ENCODE measurements at places on chromosomes 5 and 9.

DNA sequence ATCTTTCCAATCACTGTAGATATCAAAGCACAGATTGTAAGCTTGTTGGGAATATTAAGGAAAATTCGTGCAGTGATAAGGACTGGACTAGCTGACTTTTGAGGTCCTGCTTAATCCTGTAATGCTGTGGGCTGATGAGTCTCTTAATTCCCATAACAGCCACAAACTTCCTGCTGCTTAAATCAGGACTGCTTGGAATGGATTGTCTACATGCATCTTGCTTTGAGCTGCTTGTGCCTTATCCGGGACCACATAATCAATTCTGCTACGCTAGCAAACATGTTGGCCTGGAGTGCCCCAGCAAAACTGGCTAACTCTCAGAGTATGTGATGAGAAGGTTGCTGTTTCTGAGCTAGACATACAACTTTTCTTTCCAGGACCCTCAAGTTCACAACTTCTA, 79.6 kb downstream of the SNCAIP start:
- no peak for DNase-seq

DNA sequence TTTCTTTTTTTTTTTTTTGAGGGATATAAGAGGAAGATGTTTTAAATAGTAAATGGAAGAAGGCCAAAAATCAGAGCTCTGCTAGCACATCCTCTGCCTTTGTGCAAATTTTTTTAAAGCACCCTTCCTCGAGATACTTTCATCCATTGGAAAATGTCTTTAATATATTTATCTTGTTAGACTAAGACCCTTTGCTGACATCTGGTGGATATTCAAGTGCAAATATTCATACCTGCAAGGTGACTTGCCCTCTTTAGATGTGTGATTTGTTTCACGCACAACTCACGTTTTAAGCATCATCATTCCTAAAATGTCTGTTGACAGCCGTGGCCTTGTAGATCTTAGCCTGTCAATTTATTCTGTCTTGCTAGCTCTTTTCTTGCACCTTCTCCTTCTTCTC, 258.5 kb downstream of the AGTPBP1 start:
- no peak for DNase-seq

- DNase-seq, result no peak
These were observed 39.0 kb downstream of the GDA start for GRCh38 chr9:72188232-72188631.

DNA sequence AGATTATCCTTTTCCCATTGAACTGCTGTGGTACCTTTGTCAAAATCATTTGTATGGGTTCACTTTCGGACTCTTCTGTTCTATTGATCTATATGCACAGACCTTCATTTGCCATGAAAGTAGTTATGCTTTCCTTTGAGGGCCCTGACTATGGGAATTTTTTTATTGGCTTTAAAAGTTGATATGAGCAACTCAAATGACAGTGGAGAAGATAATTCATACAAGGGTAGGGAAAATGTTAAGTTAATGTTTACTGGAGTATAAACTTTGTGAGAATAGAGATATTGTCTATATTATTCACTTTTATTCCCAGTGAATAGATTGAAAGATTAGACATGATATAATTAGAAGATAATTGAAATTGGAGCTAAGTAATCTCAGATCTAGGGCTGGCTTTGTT, 94.8 kb downstream of the ATP10B start:
- DNase-seq, result no peak

- no peak for DNase-seq
These were observed 21.6 kb downstream of the BHMT start for GRCh38 chr5:79133121-79133656.

DNA sequence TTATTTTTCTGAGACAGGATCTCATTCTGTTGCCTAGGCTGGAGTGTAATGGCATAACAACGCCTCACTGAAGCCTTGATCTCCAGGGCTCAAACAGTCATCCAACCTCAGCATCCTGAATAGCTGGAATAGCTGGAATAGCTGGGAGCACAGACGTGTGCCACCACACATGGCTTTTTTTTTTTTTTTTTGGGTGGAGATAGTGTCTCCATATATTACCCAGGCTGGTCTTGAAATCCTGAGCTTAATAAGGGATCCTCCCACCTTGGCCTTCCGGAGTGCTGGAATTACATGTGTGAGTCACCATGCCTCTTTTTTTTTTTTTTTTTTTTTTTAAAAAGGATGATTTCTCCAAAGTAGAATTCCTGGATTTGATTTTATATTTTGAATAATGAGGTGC, 60.7 kb downstream of the NSD1 start:
- no peak for DNase-seq

DNA sequence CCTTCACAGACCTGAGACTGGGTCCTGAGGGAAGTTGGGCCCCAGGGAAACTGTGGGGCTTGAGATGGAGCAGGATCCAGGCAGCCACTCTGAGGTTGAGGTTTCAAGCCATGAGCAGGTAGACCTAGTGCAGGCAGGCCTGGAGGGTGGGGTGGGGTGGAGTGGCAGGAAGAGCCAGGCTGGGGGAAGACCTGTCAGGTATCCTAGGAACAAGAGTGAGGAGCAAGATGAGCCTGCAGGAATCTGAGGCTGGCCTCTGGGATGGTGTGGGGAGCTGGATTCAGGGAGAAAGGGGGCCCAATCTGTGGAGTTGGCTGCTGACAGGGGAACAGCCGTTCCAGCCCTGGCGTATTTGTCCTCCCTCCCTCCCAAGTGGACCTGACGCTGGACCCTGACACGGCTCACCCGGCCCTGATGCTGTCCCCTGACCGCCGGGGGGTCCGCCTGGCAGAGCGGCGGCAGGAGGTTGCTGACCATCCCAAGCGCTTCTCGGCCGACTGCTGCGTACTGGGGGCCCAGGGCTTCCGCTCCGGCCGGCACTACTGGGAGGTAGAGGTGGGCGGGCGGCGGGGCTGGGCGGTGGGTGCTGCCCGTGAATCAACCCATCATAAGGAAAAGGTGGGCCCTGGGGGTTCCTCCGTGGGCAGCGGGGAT, 9.8 kb downstream of the RACK1 start:
- DNase-seq, result no peak

DNA sequence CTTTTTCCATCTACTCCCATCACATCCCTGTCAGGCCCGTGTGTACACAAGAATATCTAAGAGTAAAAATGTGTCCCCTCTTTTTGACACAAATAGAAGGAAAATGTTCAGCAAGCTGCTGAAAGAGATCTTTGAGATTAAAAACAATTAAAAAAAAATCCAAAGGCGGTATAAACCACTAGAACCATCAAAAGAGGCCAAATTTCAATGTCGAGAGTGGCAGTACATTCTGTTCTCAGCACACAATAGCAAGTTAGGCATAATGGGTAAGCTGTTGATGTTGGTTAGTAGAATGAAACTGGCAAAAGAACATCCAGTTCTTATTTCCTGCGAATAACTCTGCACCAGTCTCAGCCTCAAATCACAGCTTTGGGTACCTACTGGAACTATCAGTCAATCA, 95.2 kb upstream of the IL7R start:
- no peak for DNase-seq

- DNase-seq, result no peak
These were observed 22.2 kb downstream of the ELL2 start for GRCh38 chr5:95939465-95939864.

- DNase-seq, result no peak
These were observed 7.3 kb downstream of the PHF19 start for GRCh38 chr9:120869726-120870125.

DNA sequence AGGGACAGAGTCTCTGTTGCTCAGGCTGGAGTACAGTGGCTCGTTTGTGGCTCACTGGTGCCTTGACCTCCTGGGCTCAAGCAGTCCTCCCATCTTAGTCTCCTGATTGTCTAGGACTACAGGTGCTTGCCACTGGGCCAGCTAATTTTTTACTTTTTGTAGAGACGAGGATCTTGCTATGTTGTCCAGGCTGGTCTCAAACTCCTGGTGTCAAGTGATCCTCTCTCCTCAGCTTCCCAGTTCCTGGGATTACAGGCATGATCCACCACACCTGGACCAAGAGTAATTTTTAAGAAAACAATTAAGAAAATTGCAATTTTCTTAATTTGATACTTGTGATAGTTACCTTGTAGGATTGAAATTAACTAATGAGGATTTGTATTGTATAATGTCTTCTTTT, 73.9 kb downstream of the GPBP1 start:
- no peak for DNase-seq

GRCh38 chr9:116233160-116233530, 79.6 kb downstream of the PAPPA start:
- no peak for DNase-seq

DNA sequence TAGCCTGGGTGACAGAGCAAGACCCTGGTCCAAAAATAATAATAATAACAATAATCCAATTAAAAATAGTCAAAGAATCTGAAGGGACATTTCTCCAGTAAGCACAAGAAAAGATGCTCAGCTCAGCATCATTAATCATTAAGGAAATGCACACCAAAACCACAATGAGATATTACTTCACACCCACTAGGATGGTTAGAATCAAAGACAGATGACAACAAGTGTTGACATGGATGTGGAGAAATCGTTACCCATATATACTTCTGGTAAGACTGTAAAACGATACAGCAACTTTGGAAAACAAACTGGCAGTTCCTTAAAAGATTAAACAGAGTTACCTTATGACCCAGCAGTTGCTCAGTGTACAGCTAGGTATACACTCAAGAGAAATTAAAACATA, 5.3 kb upstream of the FANCG start:
- no peak for DNase-seq

DNA sequence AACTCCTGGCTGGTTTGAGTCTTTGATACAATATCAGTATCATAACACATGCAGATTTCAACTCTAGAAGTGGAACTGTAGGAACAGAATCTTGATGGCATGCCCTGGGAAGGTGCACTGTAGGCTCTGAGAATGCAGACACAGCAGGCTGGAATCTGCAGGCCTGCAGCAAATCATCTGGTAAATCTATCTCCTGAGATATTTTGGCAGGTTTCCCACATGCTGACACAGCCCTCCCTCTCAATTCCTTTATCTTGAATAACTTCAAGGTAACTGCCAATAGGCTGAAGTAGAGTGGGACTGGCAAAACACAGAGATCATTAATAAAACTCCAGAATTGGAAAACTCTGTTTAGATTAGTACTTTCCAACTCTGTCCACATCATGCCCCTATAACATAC, 177.8 kb upstream of the PCSK5 start:
- DNase-seq, result no peak

- DNase-seq, result no peak
These were observed 85.6 kb downstream of the GADD45G start for GRCh38 chr9:89690334-89690912.

- DNase-seq, result no peak
These were observed 43.5 kb upstream of the STXBP1 start for GRCh38 chr9:127568618-127568970.

- DNase-seq, result no peak
These were observed 771 bp upstream of the ENTPD8 start for GRCh38 chr9:137441935-137442321.

DNA sequence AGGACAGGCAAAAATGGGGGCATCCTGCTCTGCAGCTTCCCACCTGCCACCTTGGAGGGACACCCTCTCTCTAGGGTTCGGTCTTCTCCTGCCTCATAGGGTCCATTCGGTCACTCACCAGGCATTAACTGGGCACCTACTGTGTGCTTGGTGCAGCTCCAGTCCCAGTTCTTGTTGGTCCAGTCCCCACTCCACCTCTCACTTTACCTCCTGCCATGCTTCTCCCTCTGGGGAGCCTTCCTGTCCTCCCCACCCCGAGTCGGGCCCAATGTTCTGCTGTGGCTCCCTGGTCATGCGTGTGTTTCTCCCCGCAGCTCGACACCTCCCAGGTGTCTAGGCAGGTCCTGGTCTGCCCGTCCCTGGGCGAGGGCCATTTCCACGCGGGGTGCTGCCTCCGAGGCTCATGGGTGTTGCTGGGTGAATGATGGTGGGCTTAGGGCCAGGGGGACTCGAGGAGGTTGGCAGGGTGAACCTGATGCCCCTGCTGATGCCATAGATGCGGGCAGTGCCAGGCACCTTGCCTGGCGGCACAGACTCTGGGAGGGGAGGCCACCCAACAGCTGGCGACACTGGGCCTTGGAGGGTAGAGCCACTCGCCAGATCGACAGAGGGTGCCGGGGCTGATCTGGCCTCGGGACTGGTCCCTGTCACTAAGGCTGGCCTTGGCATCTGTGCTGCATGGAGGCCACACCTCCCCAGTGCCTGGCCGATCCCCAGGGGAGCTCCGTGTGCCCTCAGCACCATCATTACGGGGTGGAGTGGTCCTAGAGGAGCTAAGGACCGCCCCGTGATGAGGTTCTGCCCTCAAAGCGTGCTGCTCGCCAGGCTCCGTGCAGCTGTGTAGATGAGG, 66.0 kb upstream of the RNU6ATAC start:
- no peak for DNase-seq

DNA sequence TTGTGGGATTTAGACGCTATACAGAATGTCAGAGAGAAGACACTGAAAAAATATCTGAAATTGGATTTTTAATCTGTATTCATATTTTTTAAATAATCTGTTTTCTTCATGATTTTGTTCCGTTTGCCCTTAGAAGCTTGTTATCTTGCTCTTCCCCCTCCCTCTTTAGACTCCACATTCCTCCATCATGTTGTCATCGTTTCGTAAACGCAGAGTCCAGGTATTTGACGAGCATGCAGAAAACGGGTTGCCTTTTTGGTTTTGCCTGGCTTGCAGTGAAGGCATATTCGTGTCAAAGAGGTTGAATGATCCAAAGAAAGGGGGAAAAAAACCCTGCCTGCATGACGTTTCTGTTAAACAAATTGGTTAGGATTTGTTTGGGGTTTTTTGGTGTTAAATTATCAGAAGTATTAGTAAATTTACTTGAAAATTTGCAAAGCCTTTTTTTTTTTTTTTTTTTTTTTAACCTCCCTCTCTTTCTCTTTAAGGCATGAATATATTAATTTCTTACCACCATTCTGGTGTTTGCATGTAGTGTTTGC, 2.9 kb downstream of the SPTAN1 start:
- DNase-seq, result no peak

GRCh38 chr9:136001231-136001630, 40.1 kb upstream of the UBAC1 start:
- no peak for DNase-seq

DNA sequence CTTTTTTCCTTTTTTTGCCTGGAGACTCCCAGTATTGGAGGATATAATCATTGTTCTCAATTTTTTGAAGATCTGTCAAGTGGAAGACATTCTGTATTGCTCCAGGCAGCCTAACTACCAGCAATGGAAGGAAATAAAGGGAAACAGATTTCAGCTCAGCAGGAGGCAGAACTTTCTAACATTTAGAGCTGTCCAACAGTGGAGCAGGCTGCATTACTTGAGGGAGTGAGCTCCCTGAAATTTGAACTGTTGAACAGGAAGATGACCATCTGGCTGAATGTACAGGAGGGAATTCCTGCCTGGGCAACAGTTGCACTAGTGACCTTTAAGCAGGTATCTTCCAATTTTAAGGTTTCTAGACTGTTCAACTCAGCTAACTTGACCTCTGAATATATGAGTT, 1.1 kb upstream of the GAPVD1 start:
- no peak for DNase-seq
